SJCRH30 (cell line): ENCODE measurements at places on chromosomes 7 and 10. TPM values are rescaled to one million over a fixed set of nuclear protein-coding genes. Genes with fewer than 3 reads are reported as not detected.

Gene NYAP1
- total RNA-seq, result 0.49 and 0.56 TPM in 2 replicates

Gene SLC26A3
- total RNA-seq, result not detected in 2 replicates

Gene MACC1
- 0.08 TPM in 2 replicates for total RNA-seq

Gene AGR3
- total RNA-seq, result not detected in 2 replicates

Gene SPDYE16
- total RNA-seq, result 0.10 TPM in 1 of 2 replicates, not detected in the other

Gene SPRN
- total RNA-seq, result not detected in 2 replicates

Gene ENTPD7
- 17.5 and 19.7 TPM in 2 replicates for total RNA-seq

Gene UBE2H
- 39.3 and 42.3 TPM in 2 replicates for total RNA-seq

Gene STAG3
- 0.10 and 1.3 TPM in 2 replicates for total RNA-seq

Gene ATG9B
- total RNA-seq, result 0.08 TPM in 1 of 2 replicates, not detected in the other

Gene TRIM74
- total RNA-seq, result not detected in 2 replicates

Gene ASIC3
- total RNA-seq, result 1.3 and 1.5 TPM in 2 replicates

Gene PARG
- 24.0 and 25.6 TPM in 2 replicates for total RNA-seq

Gene PDE1C
- total RNA-seq, result 0.02 TPM in 1 of 2 replicates, not detected in the other
